ENCODE measurements at places on chromosomes 7 and 10.

DNA sequence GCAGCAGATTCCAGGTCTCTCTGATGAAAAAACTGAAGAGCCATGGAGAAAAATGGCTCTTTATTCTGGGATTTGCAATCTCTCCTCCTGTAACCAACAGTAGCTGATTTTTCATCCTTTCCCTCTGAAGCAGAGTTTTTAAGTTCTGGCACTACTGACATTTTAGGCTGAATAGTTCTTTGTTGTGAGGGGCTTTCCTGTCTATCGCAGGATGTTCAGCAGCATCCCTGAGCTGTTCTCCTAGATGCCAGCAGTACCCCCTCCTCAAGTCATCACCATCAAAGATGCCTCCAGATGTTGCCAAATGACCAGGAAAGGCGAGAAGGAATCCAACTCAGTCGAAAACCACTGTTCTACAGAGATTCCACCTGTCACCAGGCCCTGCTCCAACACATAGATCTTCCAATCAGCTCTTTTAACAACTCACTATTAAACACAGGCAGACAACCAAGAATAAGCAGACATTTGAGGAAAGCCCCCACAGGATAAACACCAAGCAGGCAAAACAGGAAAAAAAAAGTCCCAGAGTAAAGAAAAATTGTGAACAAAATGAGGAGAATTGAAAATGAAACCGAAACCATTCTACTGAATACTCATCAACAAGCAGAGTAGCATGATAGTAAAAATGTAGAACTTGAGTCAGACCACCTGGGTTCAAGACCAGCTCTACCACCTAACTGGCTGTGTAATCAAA lies 124.8 kb downstream of the MPP7 start:
- DNase-seq = no peak

- no peak for DNase-seq
These were observed 175.1 kb downstream of the SRPK2 start for GRCh38 chr7:105213611-105214010.

DNA sequence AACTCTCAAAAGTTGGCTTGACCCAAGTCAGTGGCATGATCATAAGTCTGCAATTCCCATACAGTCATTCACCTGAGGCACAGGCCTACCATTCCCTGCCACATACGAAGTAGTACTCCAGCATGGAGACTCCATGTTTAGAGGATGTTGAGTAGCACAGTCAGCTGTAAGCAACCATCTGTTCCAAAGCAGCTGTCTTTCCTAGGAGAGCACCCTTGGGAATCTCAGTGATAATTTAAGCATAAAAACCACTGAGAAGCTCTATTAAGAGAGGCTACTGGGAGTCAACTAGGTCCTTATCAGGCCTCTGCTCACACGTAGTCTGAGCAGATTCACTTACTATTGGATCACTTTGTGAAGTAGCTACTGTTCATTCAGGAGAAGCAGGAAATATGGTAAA lies 61.6 kb upstream of the UNC5B start:
- DNase-seq = no peak

GRCh38 chr7:158123753-158124152 lies 463.9 kb downstream of the PTPRN2 start:
- no peak for DNase-seq

DNA sequence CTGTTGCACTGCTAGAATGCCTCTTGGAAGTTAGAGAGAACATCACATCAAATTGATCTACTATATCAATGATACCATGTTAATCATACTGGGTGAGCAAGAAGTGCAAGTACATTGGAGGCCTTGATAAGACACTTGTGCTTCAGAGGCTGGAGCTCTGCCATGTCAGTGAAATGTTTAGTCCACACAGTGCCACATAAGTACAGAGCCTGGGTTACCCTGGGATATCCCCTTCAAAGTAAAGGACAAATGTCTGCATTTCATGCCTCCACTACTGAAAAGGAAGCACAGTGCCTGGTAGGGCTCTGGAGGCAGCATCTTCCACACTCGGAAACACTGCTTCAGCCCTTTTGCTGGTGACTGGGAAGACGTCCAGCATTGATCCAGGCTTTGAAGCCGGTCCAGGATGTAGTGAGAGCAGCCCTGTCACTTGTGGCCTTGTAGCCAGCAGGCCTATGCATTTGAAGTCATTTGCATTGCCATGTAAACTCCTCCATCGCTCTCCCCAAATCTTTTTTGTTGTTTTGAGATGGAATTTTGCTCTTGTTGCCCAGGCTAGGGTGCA lies 15.7 kb upstream of the STN1 start:
- DNase-seq = no peak

GRCh38 chr10:78408671-78409472 lies 375.2 kb downstream of the RPS24 start:
- no peak for DNase-seq

DNA sequence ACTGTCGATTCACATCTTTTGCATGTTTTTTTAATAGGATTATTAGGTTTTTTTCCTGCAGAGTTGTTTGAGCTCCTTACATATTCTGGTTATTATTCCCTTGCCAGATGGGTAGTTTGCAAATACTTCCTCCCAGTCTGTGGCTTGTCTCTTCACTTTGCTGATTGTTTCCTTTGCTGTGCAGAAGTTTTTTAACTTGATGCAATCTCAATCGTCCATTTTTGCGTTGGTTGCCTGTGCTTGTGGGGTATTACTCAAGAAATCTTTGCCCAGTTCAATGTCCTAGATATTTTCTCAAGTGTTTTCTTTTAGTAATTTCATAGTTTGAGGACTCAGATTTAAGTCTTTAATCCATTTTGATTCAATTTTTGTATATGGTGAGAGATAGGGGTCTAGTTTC lies 95.4 kb downstream of the TBXAS1 start:
- no peak for DNase-seq

DNA sequence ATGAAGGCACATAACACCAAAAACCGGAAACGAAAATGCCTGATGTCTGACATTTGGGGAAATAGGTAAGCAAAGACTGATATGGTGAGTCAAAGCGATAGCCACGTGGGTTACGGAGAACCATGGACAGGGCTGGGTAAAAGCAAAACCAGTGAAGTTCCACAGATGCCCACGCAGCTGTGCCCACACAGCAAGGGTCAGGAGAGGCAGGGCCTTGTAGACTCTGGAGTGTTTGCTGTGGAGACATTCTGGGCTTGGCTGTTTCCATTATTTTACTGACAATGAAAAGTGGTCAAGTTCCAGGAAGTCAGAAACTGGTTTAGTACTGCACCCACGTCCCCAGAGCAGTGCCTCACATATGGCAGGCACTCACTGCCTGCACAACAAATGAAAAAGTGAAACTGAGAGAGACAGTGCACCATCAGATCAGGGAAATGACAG lies 148.7 kb downstream of the ZMYND11 start:
- peak; percentile 65 for DNase-seq

- no peak for DNase-seq
These were observed 226.4 kb downstream of the MAD1L1 start for GRCh38 chr7:2006231-2006771.

DNA sequence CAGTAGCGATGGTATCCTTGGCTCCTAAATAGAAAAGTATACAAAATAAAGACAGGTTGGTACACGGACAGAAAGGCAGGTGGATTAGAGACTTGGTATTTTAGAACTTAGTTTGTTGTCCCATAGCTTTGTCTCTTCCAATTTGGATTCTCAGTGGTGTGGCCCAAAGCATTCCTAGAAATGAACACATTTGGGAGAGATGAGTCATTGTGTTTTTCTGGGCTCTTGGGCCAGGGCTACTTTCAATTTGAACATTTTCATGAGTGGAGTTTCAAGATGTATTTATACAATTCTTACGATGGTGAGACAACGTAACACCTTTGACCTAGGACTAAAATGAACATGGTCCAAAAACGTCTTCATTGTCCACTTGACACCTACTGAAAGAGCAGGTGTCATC lies 225.1 kb upstream of the YAE1 start:
- DNase-seq = no peak

DNA sequence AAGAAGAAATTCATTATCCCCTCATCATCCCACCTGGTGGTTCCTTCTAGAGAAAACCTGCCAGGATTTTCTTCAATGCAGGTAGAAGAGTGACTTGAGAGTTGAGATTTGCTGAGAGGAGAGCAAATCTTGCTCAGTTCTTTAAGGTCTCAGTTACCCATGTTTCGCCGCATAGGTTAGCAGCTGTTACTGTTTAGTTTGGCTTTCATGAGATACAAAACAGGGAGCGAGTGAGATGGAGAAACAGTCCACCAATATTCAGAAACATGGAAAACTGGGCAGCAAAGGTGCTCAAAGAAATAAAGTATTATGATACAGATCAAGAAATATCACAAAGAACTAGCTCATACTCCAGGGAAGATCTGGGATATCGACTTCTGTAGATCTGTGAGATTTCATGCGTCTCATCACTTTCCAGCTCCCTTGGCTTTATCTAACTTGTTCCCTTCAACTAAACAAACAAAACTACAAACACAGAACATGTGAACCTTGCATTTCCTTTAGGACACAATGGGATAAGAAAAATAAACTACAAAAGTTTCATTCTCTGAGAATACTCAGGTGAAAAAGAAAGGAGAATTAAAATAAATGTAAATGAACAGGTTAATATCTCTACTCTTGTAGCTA lies 63.4 kb downstream of the AKR1C4 start:
- no peak for DNase-seq

DNA sequence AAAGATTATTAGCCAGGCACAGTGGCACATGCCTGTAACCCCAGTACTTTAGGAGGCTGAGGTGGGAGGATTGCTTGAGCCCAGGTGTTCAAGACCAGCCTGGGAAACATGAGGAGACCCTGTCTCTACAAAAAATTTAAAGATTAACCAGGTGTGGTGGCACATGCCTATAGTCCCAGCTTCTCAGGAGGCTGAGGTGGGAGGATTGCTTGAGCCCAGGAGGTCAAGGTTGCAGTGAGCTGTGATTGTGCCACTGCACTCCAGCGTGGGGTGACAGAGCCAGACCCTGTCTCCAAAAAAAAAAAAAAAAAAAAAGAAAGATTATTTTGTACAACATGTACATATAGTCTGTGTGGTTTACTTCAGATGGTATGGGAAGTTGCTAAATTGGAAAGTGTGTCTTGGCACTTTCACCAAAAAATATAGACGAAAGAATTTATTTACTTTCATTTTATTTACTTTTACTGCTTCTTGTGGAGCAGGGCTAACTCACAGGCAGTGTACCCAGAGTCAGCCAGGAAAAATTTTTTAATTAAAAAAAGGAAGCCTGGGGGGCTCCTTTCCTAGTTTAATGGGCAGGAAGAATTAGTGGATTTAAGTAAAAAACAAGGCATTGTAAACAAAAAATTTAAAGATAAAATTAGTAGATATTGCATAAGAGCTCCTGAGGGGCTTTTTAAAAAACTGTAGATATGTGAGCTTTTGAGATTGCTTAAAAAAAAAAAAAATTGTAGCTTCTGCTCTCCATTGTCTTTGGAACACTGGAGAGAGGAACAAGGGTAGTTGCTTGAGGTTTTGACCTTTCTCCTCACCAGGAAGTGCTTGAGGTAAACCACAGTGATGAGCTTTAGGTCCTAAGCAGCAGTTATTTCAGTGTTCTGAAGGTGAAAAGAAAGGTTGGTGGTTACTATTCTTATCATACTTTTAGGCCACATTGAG lies 44.6 kb upstream of the VDAC2 start:
- DNase-seq = peak; percentile 53

DNA sequence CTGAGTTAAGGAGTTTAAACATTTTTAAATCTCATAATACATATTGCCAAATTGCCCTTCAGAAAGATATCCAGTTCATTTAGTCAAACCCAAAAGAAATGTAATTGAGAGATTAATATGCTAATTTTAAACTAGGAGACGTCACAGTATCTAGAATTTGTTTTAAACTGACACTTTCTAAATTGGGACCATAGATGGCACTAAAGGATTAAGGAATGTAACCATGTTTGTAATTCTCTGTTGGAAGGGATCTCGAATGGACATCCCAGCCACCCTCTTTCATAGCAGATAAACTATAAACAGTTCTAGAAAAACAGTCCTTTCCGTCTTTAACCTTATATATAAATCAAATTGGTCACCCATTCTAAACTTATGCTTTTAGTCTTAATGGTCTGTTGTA lies 30.0 kb upstream of the SAMD9L start:
- no peak for DNase-seq

DNA sequence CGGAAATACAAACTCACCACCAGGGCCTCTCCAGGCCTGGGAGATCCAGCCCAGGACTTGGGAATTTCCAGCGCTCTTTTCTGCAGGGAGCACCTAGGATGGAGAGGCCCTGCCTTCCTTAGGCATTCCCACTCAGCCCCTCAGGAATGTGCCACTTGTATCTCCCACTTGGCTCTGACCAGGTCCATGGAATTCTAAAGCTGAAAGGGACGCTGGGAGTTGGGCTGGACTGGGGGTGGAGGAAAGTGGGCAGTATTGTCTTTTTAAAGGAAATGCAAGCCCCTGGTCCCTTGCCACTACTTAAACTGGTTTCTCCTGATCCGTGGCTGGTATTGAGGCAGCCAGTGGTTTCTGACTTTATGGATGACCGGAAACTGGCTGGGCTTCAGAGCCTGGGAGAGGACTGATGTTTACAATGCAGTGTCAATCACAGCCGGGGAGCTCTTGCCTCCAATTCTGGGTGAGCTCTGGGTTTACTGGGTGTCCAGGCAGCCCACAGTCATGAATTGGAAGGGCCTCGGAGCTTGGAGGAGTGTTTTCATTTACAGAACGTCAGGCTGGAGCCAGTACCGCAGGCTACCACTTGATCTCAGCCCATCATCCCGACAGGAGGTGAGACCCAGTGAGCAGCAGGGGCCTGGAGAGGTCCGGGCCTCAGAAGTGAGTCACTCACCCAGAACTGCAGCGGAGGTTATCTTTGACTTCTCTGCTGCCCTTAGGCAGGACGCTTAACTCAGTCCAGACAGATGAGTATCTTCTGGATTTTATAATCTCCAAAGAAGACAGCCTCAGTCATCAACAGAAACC lies 27.3 kb downstream of the AGAP3 start:
- DNase-seq = no peak

DNA sequence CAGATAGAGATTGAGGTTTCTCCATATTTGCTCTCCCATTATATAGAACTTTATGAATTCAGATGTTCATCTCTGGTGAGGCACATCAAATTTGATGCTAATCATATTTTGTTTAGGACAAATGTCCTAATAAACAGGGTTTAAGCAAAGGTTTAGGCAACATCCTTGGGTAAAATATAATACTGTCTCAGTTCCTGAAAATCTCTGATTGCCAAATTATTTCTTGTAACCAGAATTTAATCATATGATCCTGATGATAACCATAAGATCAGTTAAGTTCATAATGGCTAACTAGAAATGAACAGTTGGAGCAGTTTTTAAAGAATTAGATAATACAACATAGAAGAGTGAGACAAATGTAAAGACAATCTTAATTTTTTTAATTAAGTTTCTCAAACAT lies 18.6 kb downstream of the CUTC start:
- no peak for DNase-seq
